Stimulated activated CD4-positive, alpha-beta T cell treated with anti-CD3 and anti-CD28 coated beads, Interleukin-4, amount 100 ng/mL, for 48 hours (primary cell): ENCODE measurements at places on chromosomes 13 and 19.

- DNase-seq, result peak; percentile 24
Observed at GRCh38 chr19:35986664-35987570, 8.1 kb upstream of the SDHAF1 start.

DNA sequence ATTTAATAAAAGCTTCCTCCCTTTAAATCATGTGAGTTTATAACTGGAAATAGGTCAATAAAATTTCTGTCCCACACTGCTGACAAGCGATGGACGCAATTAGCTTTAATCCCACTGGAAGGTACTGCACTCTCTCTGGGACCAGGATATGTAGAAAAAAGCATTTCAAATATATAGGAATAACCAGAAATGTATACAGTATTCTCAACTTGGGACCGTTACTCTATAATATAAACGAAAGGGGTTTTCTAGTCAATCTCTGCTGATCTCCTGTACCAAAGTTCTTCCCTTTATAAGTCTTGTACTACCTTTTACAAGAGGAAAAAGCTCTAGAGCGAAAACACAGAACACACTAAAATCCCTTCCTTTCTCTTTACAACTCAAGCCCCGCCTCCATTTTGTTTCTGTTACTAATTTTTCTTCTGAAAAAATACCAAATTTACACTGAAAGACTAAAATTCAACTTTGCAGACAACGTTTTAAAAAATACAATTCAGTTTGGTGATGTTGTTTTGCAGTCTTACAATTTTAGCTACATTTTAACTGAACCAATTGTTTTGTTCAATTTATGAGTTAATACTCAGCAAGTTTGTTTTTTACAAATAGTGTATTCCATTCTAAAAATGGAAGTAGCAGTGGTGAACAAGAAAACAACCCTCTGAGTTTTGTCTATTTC lies 1.7 kb upstream of the USPL1 start:
- DNase-seq, result no peak

DNA sequence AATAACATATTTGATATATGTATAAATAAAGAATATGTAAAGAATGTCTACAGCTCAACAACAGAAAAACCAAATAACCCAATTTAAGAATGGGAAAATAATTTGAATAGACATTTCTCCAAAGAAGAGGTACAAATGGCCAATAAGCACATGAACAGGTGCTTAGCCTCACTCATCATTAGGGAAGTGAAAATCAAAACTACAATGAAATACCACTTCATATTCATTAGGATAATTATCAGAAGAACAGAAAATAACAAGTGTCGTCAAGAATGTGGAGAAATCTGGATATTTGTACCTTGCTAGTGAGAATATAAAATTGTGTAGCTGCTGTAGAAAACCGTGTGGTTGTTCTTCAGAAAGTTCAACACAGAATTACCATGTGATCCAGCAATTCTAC lies 8.4 kb upstream of the SUPT20H start:
- no peak for DNase-seq

DNA sequence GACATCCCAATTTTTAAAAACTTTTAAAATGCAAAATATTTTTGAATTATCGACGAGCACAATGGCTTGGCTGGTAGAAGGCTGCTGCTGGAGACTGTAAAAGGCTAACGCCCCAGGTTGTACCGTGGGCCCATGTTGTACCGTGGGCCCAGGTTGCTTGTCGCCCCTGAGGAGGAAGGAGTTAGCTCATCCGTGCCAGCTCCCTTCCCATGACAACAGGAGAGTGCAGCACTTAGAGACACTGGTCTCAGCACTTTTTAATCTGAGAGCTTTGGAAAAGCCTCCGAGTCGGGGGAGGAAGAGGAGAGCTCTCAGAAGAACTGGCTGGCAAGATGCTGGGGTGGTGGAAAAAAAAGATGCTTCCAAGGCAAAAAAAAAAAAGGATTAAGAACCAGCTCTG lies 50.3 kb upstream of the CACNA1A start:
- no peak for DNase-seq
